Gastroesophageal sphincter (tissue), 4 donors: ENCODE measurements at places on chromosomes 3 and 15. TPM values are rescaled to one million over a fixed set of nuclear protein-coding genes. Genes with fewer than 3 reads are reported as not detected.

FEZF2 gene
- total RNA-seq = not detected

DNAH12 gene
- total RNA-seq = not detected

RTP2 gene
- total RNA-seq = not detected

ECE2 gene
- 0.42 TPM for total RNA-seq

C15orf61 gene
- 6.5 TPM for total RNA-seq

PHLDB2 gene
- total RNA-seq = 115 TPM

CHST13 gene
- total RNA-seq = 1.4 TPM

GOLGA8S gene
- 0.40 TPM for total RNA-seq

SERPINI2 gene
- total RNA-seq = not detected

CGNL1 gene
- total RNA-seq = 18.4 TPM

GRCh38 chr15:40084650-40085049 lies 24.0 kb downstream of the BMF start:
- no peak for ATAC-seq

DNA sequence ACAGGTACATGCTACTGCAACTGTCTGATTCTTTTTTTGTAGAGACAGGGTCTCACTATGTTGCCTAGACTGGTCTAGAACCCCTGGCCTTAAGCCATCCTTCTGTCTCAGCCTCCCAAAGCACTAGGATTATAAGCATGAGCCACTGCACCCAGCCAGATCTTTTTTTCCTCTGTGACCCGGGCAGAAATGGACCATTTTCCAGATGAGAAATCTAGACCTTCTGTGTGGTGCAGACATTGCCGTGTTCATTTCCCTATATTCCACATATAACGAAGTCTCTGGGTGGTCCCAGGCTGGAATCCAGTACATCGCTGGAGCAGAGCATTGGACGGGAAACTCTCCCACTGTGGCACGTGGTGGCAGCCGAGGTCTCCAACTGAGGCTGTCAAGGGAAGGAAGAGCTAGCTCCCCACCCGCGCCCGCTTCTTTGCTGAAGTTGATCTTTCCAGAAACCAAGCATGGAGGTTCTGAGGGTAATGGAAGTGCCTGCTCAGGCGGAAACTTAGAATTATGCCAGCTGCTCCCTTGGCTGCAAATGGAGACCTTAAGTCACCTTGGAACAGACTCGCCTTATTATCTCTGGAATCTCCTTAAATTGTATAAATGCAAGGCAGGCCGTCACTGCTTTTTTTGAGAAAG lies 23.1 kb upstream of the TXNRD3 start:
- no peak for ATAC-seq

DNA sequence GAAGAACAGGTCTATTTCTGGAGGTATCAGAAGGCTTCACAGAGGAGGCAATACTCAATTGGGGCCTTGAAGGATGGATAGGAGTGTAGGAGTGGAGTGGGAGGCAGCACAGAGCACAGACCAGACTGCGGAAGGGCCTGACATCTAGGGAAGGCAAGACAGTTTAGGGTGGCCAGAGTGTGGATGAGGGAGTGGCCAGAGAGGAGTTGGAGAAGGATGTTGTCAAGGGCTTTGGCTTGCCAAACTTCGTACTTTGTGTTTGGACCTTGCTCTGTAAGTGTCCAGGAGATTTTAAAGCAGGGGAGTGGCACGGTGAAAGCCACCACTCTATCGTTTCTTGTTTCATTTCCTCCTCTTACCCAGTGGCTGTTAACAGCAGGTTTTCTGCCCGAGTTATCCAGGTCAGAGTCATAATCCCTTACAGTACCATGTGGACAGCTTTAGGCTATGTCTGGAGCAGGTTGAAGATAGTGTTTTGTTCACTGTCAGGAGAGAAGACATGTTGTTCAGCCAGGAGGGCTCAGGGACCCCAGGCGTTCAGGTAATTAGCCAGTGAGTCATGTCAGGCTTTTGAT lies 12.3 kb downstream of the SMAD3 start:
- ATAC-seq = no peak

DNA sequence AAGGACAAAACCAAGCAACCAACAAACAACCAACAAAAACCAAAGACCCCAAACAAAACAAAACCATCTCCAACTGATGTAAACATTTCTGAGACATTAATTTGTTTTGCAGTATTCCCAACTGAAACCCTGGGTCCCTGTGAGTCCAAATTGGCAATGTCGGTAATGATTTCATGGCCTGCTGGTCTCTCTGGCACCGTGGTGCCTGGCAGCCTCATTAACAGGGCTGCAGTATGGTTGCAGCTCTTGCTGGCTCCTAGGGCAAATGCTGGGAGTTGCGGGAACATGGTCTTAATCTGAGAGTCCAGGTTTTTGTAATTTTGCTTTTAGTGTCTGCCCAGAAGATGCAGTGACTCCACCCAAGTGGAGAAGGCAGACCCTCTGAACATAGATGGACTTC lies 128.3 kb downstream of the SV2B start:
- no peak for ATAC-seq

DNA sequence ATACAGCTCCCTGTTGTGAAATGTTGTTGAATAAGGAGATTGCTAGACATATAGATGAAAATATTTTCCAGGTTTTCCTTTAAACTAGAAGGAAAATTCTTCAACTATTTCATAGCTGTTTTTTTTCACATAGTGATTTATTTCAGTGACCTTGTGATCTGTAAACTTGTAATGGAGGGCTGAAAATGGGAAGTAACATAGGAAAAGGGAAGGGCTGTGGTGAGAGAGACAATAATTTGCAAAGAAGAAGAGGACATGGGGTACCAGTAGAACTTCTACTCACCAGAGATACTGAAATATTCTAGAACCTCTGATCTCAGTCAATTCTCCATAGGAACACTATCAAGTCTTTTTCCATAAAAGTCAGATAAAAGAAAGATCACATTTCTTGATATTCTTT lies 60.4 kb downstream of the PLS1 start:
- no peak for ATAC-seq

DNA sequence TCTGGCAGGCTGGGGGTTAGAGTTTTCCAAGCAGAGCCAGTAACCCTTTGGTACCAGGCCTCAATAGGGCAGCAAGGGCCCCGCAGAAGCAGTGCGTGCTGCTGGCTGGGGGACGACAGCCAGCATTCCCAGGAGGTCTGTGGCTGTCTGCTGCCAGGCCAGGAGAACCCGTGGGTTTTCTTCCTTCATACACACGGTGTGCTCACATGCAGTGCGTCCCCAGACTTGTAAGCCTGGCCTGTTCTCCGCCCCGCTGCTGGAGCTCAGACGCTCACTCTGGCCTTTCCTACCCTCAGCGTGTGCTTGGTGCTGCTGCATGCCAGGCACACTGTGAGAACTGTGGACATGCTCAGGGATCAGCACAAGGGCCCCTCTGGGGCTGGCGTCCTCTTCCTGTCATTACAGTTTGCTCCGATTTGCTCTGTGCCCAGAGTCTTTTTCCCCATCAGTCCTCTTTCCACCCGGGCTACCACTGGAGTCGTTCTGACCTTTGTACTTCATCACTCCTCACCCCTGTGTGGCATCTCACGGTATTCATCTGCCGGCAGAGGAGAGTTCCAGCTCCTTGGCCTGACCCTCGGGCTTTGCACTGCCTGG lies 149.5 kb downstream of the DNAJB8 start:
- no peak for ATAC-seq

- ATAC-seq = no peak
Observed at GRCh38 chr3:195773956-195774537, 37.7 kb downstream of the MUC4 start.

- no peak for ATAC-seq
Observed at GRCh38 chr3:80970292-80970691, 791.2 kb downstream of the GBE1 start.

GRCh38 chr15:42080919-42081830 lies 13.2 kb downstream of the PLA2G4D start:
- ATAC-seq = no peak

DNA sequence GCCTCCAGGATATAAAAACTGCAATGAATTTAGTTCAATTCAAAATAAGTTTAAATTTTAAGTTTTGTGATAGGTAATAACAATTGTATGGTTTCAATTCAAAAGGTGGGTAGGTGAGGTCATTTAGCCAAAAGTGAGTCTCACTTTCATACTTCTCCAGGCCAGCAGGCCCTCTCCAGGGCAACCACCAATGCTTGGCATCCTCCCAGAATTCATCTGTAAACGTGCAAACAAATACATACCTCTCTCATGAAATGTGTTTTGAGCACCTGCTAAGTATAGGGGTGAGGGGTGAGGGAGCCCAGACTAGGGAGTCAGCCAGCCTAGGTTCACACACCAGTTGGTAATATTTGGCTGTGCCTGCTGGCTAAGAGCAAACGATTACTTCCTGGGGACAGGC lies 22.0 kb upstream of the RBSN start:
- ATAC-seq = no peak

GRCh38 chr3:160454995-160455394 lies 5.4 kb upstream of the TRIM59 start:
- no peak for ATAC-seq

GRCh38 chr15:45093013-45093412 lies 21.0 kb downstream of the DUOX2 start:
- no peak for ATAC-seq

DNA sequence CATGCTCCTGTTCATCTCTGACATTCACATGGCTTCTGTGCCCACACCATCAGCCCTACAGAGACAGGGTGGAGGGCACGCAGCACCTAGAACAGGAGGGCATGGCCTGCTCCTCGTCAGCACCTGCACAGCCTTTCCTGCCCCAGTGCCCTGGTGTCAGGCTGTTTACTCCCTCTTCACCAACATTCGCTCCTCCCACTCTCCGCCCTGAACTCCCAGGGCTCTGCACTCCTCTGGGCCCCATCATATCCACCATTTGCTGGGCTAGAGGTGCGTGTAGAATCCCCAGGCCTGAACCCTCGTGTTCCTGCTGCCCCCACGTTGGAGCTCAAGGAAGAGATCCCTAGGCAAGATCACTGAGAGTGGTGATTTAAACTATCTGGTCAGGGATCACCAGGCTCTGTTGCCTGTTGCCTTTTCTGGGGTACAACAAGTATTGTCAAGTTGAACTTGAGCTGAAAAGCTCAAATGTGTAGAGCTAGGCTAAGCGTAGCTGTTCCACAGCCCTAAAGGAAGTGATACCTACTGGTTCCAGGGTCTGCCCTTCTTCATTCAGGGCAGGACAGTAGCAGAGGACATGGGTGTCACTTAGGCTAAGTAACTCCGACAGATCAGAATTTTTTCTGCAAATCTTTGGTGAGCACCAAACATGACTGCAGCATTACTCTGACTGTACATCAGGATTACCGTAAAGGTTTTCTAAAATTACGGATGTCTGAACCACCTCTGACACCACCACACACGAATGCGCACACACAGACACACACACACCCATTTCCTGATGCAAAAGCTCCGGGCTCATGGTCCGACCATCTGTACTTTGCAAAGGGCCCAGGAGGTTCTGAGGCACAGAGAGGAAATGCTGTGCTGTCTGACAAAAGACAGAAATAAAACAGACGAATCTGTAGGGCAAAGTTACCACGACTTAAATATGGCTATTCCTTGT lies 43.7 kb upstream of the GNB5 start:
- no peak for ATAC-seq

- ATAC-seq = peak; percentile 55
Observed at GRCh38 chr3:124559846-124560574, 170.2 kb upstream of the UMPS start.

- ATAC-seq = no peak
Observed at GRCh38 chr3:168865022-168865551, 769.4 kb upstream of the GOLIM4 start.

GRCh38 chr3:10292505-10293419 lies at the start of gene GHRL:
TSS of gene GHRL (minus strand) at chr3:10292947. CDS start at chr3:10290180, 2,767 bp downstream.
- no peak for ATAC-seq

DNA sequence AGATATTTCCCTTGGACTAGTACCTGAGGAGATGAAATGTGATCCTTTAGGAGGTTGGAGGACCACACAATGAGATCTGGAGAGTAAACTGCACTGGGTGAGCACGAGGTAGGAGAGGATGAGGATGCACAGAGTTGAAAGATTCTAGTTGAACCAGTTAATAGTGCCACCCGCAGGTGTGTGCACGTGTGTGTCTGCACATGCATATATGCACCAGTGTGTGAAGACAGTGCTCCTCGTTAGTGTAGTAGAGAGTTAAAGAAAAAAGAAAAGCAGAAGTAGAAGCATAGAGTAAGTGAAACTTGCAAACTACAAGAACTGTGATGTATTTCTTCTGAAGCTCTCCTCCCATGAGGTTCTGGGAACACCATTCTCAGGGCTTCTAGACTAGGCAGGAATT lies 8.4 kb downstream of the MED12L start:
- ATAC-seq = no peak

DNA sequence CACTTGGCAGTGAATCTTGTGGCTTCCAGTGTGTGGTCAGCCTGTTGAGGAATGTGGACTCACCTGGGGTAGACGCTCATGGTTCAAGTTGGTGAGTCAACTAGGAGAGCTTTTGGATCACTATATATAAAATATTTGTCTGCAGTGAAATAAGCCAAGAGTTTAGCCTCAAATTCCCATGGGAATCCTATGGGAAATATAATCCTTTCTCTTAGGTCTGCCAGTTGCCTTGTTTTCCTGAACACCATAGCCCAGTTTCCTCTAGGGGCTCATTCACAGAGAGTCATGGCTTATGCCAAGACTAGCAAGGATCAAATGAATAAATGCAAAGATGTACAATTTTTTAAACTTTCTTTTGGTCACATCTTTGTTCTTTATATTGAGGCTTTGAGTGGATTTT lies 100.1 kb upstream of the NPHP3 start:
- no peak for ATAC-seq

- ATAC-seq = peak; percentile 32
Observed at GRCh38 chr3:140736863-140737460, 59.1 kb downstream of the TRIM42 start.

- ATAC-seq = peak; percentile 16
Observed at GRCh38 chr3:38085311-38085942, 46.4 kb downstream of the DLEC1 start.
